ENCODE measurements at places on chromosomes 12 and 14.
A peak's percentile ranks its signal among the peaks of the same experiment; 100 is the strongest.

DNA sequence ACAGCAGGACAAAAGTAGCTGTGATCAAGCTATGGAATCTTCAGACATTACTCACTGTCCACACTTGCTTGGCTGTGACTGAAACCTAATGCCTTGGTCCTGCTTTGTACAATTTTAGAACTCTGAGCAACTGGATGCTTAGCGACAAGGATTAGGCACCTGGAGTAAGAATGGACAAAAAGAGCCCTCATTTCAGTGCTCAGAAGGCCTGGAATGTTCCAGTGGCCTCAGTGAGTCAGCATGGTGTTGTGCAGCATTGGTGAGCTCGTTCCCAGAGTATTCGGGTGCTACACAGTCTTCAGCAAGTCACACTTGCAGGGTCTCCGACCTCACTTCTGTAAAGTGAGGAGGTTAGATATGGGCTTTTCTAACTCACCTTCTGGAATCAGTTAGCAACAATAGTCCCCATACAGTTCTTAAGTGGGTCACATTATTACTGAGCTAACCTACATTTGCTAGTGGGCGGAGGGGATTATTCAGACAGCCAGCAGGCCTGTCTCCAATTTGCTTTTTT is 108.0 kb upstream of the MDM1 start:
- no peaks in the 10 kb centered on the region for H3K36me3 ChIP-seq
- no peaks in the 10 kb centered on the region for H3K27me3 ChIP-seq
- no peak for DNase-seq
- H3K4me1 ChIP-seq, result no peaks in the 10 kb centered on the region
- peak overlapping the region; percentile 11 for H3K27ac ChIP-seq

GRCh38 chr14:77025744-77026165 is 2.8 kb downstream of the IRF2BPL start:
- peaks cover 32% of the 10 kb centered on the region for H3K4me1 ChIP-seq
- peak overlapping the region; percentile 97 for H3K27ac ChIP-seq
- peaks cover 35% of the 10 kb centered on the region for H3K36me3 ChIP-seq
- H3K4me3 ChIP-seq, result peak overlapping the region; percentile 78
- no peak for DNase-seq
- H3K27me3 ChIP-seq, result no peaks in the 10 kb centered on the region

- peak; percentile 75 for DNase-seq
- H3K27me3 ChIP-seq, result no peaks in the 10 kb centered on the region
- H3K36me3 ChIP-seq, result no peaks in the 10 kb centered on the region
- no peak overlapping the region for H3K4me3 ChIP-seq
These were observed 1599.6 kb upstream of the TMEM132C start for GRCh38 chr12:126667339-126667738.

DNA sequence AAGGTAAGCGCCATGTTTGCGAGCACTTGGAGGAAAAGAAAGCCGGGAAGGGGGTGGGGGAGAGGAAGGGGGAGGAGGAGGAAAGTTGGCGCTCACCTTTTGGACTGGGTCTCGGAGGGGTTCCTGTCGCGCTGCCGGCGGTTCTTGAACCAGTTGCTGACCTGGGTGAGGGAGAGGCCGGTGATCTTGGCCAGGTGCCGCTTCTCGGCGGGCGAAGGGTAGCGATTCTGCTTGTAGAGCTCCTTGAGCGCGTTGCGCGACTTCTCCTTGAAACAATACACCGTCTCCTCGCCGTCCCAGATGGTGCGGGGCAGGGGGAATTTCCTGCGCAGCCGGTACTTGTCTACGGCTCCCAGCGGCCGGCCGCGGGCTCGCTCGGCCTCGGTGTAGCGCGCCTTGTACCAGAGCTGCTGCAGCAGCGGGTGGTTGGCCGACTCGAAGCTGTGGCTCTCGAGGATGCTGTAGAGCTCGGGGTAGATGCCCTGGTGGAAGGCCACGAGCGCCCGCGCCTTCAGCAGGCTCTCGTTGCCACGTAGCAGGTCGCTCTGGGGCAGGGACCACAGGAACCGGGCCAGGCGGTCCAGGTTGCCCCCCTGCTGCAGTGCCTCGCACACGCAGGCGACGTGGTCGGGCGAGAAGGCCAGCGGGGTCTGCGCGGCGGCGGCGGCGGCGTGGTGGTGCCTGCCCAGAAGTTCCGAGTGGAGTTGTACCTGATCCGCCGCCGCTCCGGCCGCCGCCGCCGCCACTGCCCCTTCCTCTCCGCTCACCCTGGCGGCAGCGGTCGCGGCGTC is 840 bp downstream of the SIX4 start:
- H3K27me3 ChIP-seq, result no peaks in the 10 kb centered on the region
- peak overlapping the region; percentile 82 for H3K27ac ChIP-seq
- H3K4me1 ChIP-seq, result peaks cover 4% of the 10 kb centered on the region

DNA sequence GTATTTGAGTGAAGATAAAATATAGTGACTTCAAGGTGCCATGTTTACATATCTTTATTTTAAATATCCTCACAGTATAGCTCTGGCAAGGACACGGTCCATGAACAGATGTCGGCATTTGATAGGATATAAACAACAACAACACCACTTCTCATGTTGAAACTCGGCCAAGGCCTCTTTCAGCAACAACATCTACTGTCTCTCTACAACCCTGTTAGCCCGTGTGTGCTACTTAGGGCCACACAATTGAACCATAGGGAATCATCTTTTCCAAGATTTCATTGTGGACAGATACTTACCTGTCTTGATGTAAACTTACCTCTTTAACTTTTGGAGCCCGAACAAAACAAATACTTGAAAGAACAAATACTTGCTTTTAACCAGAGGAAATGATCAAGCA is 168.7 kb upstream of the SSTR1 start:
- DNase-seq, result no peak
- H3K27me3 ChIP-seq, result no peaks in the 10 kb centered on the region
- no peaks in the 10 kb centered on the region for H3K4me1 ChIP-seq

DNA sequence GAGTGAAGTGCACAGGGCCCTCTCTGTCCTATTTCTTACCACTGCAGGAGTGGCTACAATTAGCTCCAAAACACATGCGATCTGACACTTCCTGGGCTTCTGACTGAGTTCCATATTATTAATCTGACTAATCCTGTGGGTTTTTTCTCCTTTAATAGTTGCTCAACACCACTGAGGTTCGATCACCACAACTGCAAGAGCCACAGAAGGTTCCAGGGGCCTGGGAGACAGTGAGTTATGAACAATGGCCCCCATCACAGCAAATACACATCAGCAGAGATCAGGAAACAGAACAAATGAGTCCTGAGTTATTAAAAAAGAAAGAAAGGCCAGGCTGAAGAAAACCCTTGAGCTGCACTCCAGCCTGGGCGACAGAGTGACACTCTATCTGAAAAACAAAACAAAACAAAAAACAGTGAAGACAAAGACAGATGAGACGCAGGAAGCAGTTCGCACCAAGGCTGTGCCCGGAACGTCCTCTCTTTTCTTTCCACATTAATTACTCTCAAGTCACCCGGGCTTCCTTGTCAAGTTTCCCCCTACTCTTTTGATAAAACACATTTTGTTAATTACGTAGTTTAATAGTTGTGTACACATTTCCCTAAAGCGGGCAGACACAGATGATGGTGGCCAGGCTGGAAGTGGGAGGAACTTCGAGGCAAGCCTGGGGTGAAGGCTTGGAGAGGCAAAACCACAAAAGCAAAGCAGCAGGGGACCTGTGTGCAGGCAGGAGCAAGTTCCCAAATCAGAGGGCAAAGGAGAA is 42.7 kb downstream of the CDC42BPB start:
- H3K4me1 ChIP-seq, result peaks cover 31% of the 10 kb centered on the region
- DNase-seq, result peak; percentile 16
- no peak overlapping the region for H3K4me3 ChIP-seq

GRCh38 chr12:44847888-44848702 is 28.0 kb downstream of the NELL2 start:
- no peak for DNase-seq
- H3K4me1 ChIP-seq, result no peaks in the 10 kb centered on the region
- H3K27ac ChIP-seq, result no peak overlapping the region
- peaks cover 12% of the 10 kb centered on the region for H3K27me3 ChIP-seq
- no peak overlapping the region for H3K4me3 ChIP-seq

DNA sequence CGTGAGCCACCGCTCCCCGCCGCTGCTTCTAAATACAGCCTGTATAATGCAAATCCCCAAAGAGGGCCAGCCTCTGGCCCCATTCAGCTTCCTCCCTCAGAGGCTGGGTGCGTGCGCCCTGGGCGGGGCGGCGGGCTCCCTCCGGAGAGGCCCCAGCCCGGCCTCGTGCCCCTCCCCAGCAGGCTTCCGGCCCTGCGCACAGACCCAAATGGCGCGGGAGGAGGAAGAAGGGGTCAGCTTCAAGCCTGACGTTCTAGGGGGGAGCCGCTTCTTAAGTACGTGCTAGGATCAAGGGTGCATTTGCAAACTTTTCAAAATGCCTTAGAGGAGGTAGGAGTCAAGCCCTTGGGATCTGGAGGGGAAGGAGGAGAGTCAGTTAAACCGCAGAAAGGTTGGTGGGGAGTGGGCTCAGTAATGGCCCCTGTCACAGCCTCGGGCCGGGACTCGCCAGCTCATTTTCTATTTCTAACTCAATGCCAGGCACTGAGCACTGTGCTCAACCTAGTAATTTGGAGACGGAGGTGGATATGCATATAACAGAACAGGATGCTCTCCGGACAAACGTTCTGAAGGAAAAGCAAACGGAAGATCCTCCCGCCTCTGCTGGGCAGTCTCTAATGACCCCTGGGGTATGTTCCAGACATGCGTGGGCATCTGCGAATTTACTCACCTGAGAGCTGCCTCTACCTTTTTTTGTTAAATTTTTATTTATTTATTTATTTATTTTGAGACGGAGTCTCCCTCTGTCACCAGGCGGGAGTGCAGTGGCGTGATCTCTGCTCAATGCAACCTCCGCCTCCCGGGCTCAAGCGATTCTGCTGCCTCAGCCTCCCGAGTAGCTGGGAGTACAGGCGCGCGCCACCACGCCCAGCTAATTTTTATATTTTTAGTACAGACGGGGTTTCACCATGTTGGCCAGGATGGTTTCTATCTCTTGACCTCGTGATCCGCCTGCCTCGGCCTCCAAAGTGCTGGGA is 32.3 kb downstream of the NINJ2 start:
- no peaks in the 10 kb centered on the region for H3K36me3 ChIP-seq
- H3K4me3 ChIP-seq, result no peak overlapping the region
- no peaks in the 10 kb centered on the region for H3K27me3 ChIP-seq

- H3K27ac ChIP-seq, result no peak overlapping the region
- no peaks in the 10 kb centered on the region for H3K36me3 ChIP-seq
- no peak overlapping the region for H3K4me3 ChIP-seq
These were observed 62.7 kb downstream of the TESC start for GRCh38 chr12:117036547-117036946.

GRCh38 chr14:54172114-54172513 is 215.5 kb upstream of the BMP4 start:
- no peaks in the 10 kb centered on the region for H3K36me3 ChIP-seq
- H3K4me1 ChIP-seq, result peaks cover 37% of the 10 kb centered on the region
- H3K27me3 ChIP-seq, result no peaks in the 10 kb centered on the region
- no peak for DNase-seq
- H3K4me3 ChIP-seq, result no peak overlapping the region
- H3K27ac ChIP-seq, result no peak overlapping the region

GRCh38 chr12:57838594-57839302 is 7.8 kb downstream of the CTDSP2 start:
- peaks cover 38% of the 10 kb centered on the region for H3K4me1 ChIP-seq
- DNase-seq, result no peak
- H3K36me3 ChIP-seq, result peaks cover 4% of the 10 kb centered on the region
- H3K27ac ChIP-seq, result peak overlapping the region; percentile 70
- H3K27me3 ChIP-seq, result no peaks in the 10 kb centered on the region
